ENCODE measurements at places on chromosomes 3 and 15.

GRCh38 chr3:28586325-28586724 lies 237.7 kb upstream of the AZI2 start:
- no peak for DNase-seq

GRCh38 chr15:33910741-33911140 lies 57.6 kb upstream of the CHRM5 start:
- DNase-seq, result no peak

DNA sequence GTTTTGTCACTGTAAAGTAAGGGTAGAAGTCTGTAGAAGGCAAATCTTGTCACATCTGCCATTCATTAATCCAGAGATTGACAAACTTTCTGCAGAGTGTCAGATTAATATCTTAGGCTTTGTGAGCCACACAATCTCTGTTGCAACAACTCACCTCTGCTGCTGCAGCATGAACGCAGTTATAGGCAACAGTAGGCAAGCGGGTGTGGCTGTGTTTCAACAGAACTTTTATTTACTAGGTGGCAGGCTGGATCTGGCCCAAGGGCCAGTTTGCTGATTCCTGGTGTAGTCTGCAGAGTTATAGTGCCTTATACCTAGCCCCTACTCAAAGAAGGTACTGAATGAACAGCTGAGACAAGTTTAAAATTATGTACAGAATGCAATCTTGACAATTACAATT lies 396.7 kb downstream of the FOXP1 start:
- DNase-seq, result no peak

DNA sequence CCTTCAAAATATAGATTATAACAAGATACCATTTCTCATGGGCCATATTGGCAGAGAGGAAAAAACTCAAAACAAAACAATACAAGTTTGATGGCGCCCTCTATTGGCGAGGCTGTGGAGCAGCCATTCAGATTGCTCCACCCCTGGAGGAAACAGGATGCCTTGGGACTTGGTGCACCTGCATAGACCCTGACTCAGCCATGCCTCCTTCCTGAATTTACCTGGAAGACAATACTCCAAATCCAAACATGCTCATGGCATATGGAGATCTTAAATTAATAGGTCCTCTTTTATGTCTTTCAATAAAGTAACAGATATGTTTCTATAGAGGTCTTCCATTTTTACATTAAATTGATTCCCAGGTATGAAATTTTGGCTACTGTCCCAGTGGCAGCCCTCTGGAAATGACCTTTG lies 90.0 kb downstream of the APBA2 start:
- peak; percentile 63 for DNase-seq

- no peak for DNase-seq
Measured at GRCh38 chr3:62672988-62673313, 202.3 kb downstream of the CADPS start.

- no peak for DNase-seq
Measured at GRCh38 chr3:177251755-177252154, 54.5 kb upstream of the TBL1XR1 start.

DNA sequence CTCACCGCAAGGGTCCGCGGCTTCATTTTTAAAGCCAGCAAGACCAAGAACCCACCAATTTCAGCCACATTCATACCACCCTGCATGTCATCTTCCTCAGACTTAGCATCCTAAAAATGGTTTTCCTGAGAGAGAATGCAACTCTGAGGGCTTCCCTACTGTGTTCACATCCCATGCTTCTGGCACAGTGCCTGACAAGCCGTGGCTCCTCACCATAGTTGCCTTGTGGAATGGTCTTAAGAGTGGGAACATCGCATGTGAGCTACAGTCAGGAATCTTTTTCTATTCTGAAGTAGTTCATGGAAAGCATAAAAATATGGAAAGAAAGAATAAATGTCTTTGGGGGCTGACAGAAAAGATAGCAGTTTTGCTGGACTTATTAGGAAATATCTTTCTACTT lies 120.3 kb downstream of the RAP2B start:
- DNase-seq, result no peak

- DNase-seq, result no peak
Measured at GRCh38 chr15:79965846-79966630, 5.0 kb downstream of the BCL2A1 start.

DNA sequence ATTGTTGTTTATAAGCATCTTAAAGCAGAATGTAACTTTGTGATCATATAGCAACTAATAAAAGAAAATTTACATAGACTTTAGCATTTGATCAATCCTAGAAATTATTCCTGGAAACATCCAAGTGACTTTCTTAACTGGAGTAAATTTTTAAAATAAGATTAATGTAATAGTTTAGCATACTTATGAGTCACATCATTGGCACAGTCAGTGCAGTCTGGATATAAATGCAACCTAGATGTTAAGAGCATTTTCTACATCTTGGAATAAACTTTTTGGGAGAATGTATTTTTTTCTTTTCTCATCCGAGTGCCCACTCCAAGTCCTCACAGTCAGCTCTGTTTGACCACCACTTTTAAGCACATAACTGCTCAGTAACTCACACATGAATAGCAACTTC lies 324.6 kb upstream of the PLSCR5 start:
- no peak for DNase-seq

- DNase-seq, result peak; percentile 88
Measured at GRCh38 chr15:58475573-58476524, 44.1 kb downstream of the LIPC start.

- DNase-seq, result no peak
Measured at GRCh38 chr3:157578181-157578580, 75.0 kb upstream of the VEPH1 start.

- DNase-seq, result no peak
Measured at GRCh38 chr3:60756241-60757030, 494.8 kb downstream of the FHIT start.

GRCh38 chr3:39097716-39098472 lies 9.5 kb downstream of the GORASP1 start:
- no peak for DNase-seq

- DNase-seq, result no peak
Measured at GRCh38 chr3:184553385-184553784, 8.2 kb upstream of the EPHB3 start.

DNA sequence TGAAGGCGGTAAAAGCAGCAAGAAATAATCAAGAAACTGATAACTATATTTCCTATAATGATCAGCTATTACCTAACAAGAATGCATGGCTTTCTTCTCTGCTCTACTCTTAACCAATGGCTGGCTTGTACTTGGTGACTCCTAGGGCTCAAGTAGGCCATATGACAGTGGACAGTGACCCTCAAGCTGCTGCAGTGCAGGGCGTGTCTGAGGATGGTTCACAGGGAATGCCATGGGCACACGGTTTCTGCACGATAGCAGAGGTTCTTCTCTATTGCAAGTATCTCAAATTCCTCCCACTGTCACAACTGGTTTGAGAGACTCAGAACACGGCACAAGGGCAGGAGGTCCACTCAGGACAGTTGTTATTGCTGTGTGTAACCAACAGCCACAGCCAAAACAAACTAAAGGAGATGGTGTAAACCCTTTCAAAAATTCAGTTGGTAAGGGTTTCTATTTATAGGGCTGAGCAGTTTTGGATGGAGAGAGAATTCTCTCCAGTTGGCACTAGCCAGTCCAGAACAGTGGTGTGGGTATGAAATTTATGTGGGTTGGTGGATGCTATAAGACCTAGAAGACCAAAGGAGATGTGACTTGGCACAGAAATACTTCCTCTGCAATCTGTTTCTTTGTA lies 103.2 kb upstream of the ST8SIA2 start:
- DNase-seq, result no peak

GRCh38 chr15:61892140-61892539 lies 168.1 kb downstream of the VPS13C start:
- DNase-seq, result no peak

DNA sequence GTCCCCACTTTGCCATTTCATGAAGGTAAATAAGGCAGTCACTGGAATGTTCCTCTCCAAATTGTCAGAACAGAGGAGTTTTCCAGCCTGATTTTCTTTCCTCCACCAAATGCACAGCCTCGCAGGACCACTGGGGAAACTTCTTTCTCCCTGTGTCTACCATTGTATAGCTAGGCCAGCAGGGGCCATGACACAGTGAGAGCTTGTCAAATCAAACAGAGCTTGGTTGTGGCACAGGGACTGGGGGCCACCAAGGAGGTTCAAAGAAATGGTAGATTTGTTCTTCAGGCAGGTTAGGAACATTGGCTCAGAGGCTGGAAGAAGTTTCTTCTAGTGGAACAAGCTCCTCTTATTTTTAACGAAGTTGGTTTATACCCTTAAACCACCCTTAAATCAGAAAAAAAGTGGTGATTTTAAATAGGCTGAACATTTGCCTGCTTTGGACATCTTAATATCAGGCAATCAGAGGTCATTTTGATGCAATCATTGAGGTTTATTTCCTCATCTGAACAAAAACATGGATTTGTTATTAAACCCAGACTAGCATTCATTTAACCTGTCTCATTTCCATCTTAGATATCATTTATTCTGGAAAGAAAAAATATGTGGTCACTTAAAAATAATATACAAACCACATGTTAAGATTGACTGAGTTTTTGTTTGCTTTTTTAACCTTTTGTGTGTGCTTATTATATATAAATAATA lies 105.6 kb downstream of the GTPBP8 start:
- DNase-seq, result no peak

DNA sequence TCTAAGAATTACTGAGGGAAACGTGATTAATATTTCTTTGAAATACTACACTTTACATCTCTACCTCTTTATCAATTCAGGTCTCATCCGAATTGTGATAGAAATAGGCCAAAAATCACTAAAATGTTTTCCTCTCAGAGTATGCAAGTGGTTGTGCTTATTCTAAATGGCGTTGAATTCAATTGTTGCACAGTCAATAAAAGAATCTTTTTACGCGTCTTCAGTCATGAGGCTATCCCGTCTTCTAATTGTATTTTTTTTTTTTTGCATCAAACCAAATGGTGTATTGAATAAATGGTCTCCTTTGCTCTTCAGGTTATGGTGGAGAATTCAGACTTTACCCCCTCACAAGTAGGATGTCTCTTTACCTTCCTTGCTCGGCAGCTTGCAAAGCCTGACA lies 112.6 kb downstream of the VPS8 start:
- DNase-seq, result no peak

DNA sequence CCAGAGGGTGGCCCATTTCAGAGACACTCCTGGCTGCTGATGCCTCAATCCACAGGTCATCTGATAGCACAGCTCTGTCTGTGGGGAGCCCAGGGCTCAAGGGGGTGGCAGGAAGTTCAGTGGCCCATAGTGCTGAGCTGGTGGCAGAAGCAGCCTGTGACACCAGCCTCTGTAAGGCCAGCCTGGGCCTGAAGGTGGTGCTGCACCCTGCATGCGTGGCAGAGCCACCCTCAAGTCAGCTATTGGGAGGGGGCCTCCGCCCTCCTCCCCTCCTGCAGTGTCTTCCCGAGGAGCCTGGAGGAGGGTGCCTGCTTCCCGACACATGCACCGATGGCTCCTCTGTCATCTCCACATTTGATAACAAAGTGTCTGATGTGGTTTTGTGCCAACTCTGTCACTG lies 3.0 kb downstream of the PLA1A start:
- DNase-seq, result peak; percentile 51

DNA sequence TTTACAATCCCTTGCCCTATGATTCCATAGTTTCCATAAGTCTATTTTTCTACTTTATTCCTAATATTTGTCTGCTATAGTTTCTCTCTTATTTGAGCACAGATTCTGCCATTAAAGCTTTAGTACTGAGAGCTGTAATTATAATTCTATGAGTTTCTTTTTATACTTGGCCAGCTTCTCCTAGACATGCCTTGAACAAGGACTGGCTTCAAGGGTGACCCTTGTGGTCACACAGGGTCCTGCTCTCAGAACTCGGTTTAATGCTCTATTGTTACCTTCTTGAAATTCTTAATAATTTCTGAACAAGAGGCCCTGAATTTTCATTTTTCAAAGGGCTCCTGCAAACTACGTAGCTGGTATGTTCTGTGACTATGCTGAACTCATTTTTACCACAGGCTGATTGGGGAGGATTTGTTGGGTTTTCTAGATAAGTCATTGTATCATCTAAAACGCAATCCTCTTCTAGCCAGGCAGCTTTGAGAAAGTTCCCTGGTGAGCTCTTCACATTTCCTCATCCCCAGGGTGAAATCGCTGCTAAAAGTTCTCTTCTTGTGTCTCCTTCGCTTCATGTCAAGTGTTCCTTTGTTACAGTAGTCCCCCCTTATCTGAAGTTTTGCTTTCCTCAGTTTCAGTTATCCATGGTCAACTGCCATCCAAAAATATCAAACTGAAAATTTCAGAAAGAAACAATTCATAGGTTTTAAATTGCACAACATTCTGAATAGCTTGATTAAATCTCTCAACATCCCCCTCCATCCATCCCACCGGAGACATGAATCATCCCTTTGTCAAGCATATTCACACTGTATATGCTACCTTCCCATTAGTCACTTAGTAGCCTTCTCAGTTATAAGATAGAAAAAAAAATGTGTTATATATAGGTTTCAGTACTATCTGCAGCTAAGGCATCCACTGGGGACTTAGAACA lies 12.6 kb upstream of the PLCL2 start:
- no peak for DNase-seq

GRCh38 chr3:9422712-9423424 lies 25.5 kb downstream of the SETD5 start:
- peak; percentile 89 for DNase-seq

GRCh38 chr15:26179906-26180305 lies 316.8 kb upstream of the ATP10A start:
- DNase-seq, result no peak

GRCh38 chr3:185760550-185760949 lies 64.3 kb downstream of the IGF2BP2 start:
- peak; percentile 23 for DNase-seq

GRCh38 chr15:65773386-65774111 lies 18.5 kb downstream of the DENND4A start:
- no peak for DNase-seq

- DNase-seq, result no peak
Measured at GRCh38 chr3:126497956-126498355, 19.6 kb downstream of the UROC1 start.

GRCh38 chr3:169771497-169772304 lies 1.5 kb upstream of the MYNN start:
- DNase-seq, result peak; percentile 48

DNA sequence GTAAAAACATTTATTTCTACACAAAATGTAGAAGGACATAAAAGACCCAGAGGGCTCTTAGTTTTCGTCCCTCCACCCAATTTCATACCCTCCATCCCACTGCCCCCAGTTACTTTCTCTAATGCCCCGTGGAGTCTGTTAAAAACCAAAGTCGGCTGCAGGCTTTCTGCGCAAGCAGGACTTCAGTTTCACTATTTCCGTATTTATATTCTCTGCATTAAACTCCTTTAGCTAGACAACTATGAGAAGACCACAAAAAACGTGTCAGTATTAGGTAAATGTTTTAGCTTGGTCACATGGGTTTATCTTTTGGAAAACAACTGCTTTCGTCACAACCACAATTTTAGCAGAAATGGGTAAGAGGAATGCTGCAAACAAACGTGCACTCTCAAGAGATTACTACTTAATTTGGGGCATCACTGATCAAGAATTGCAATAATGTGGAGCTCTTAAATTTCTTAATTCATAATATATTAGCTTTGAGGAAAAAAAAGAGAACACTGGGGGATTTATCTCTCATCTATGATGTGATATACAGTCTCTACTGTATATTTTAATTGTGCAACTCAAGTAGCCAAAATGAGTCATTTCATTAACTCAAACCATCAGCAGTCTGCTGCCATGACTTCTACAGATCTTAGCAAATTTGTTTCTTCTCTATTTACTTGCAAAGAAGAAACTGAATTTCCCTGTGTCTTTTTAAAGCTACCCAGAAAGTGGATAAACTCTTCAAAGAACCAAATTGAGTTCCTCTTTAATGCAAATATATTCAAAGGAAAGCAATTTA lies 740 bp upstream of the NSMCE3 start:
- DNase-seq, result no peak

All from thyroid gland (tissue), 4 donors.